ENCODE measurements at places on chromosomes 7 and 10. TPM values are rescaled to one million over a fixed set of nuclear protein-coding genes. Genes with fewer than 3 reads are reported as not detected.

The NUDCD3 gene
- 50.6 TPM for total RNA-seq

DNA sequence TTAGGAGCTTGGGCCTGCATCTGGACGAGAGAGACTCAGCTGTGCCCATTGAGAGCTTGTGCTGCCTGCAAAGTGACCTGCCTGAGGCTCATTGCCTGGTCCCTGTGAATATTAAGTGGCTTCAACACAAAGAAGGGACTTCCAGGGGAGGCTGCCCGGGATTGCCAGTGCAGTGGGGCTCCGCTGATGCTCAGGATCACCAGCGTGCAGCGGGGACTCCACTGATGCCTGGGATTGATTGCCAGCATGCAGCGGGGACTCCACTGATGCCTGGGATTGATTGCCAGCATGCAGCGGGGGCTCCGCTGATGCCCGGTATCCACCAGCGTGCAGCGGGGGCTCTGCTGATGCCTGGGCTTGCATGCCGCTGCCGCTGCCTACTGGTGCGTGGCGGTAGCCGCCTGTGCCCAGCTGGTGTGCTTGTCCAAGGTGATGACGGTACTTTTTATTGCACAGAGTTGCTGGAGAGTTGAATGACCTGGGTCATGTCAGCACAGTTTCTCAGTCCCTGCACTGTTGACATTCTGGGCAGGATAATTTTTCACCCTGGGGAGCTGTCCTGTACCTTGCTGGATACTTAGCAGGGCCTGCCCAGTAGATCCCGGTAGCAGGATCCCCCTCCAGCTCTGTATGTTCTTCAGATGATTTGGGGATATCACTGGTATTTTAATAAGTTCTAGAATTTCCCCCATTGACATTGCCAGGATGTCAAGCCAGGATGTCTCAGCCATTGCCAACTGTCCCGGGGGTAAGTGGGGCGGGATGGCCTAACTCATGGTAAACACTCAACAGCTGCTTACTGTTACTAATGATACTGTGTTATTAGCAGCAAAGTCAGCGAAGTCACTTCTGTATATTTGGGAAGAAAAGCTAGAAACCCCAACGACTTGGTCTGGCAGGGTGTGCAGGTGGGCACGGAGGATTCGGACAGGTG, 13.0 kb downstream of the DOCK1 start:
- H3K4me1 ChIP-seq, result no peaks in the 10 kb centered on the region
- no peaks in the 10 kb centered on the region for H3K36me3 ChIP-seq
- DNase-seq, result no peak
- H3K27me3 ChIP-seq, result no peaks in the 10 kb centered on the region
- no peak overlapping the region for H3K27ac ChIP-seq
- H3K4me3 ChIP-seq, result no peak overlapping the region

- H3K27ac ChIP-seq, result no peak overlapping the region
- no peaks in the 10 kb centered on the region for H3K4me1 ChIP-seq
- no peaks in the 10 kb centered on the region for H3K36me3 ChIP-seq
- H3K4me3 ChIP-seq, result no peak overlapping the region
- DNase-seq, result no peak
- H3K27me3 ChIP-seq, result no peaks in the 10 kb centered on the region
Measured at GRCh38 chr10:116168329-116168728, 104.7 kb downstream of the GFRA1 start.

DNA sequence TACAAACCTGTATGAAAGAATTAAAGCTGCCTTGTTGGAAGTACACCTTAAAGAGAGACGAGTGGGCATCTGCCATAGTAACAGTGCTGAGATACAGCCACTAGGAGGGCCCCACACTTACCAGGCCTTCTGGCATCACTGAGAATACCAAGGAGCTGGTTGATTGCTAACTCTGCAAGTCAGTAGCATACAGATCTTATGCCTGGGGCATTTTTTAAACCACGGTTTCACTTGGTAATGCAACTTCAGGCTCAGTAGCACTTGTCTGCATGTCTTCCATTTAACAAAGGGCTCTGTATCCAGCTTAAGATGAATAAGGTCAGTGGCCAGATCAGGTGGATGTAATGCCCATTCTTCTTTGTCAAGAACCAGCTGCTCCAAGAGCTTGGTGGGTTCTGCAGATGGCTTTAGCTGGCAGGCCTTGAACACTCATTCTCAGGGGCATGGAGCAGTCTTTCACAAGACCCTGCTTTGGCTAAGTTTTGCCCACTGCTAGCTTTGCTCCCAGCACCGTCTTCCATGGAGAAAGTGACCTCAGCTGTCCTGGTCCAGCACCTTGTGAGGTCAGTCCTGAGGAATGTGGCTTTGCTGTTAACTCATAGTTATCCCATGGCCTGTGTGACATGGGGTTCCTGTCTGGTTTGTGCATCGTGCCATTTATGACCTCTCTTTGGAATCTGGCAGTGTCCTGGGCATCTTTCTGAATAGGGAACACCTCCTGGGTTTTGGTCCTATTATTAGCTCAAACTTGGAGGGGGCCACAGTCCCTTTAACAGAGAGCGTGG, 68.1 kb downstream of the BMPER start:
- H3K4me3 ChIP-seq, result no peak overlapping the region
- no peaks in the 10 kb centered on the region for H3K4me1 ChIP-seq
- no peaks in the 10 kb centered on the region for H3K36me3 ChIP-seq
- no peaks in the 10 kb centered on the region for H3K27me3 ChIP-seq
- DNase-seq, result no peak
- H3K27ac ChIP-seq, result no peak overlapping the region

GRCh38 chr10:96470116-96470743, 43.5 kb downstream of the TLL2 start:
- no peaks in the 10 kb centered on the region for H3K36me3 ChIP-seq
- H3K4me3 ChIP-seq, result no peak overlapping the region
- no peak for DNase-seq
- no peaks in the 10 kb centered on the region for H3K4me1 ChIP-seq

All from right atrium auricular region (tissue), 2 donors.